ENCODE measurements at places on chromosomes 1 and 21.
A peak's percentile ranks its signal among the peaks of the same experiment; 100 is the strongest.

DNA sequence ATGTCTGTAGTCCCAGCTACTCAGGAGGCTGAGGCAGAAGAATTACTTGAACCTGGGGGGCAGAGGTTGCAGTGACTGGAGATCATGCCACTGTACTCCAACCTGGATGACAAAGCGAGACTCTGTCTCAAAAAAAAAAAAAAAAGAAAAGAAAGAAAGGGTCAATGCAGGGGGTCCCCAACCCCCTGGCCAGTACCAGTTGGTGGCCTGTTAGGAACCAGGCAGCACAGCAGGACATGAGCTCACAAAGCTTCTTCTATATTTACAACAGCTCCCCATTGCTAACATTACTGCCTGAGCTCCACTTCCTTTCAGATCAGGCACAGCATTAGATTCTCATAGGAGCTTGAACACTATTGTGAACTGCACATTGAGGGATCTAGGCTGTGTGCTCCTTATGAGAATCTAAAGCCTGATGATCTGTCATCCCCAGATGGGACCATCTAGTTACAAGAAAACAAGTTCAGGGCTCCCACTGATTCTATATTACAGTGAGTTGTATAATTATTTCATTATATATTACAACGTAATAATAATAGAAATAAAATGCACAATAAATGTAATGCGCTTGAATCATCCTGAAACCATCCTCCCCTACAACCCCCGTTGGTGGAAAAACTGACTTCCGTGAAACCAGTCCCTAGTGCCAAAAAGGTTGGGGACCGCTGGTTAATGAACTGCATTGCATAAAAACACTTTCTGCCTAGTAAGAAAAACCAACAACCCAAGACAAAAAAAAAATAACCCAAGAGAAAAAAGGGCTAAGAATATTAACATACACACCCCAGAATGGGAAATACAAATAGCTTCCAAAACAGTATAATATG, 2.8 kb downstream of the ZBTB8OS start:
- DNase-seq, result no peak

DNA sequence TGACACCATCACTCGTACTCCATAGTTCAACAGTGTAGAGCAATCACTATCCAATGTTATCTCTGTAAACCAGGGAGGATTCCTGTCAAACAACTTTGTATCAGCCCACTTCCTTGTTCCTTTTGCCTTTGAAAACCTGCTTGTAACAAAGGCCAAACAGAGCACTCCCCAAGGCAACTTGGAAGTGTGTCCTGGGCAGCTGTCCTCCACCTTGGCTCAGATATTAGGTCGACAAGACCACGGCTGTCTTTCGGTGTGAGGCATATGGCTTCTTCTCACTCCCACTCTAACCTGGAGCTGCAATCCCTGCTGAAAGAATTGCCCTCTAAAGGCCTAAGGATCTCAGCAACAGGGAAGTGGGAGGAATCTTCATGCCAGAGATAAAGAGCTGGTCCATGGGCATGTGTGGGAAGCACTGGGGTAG, 66.7 kb downstream of the ITPKB start:
- no peak for DNase-seq

- peak; percentile 62 for DNase-seq
Measured at GRCh38 chr1:162406811-162407210, 5.1 kb downstream of the SH2D1B start.

DNA sequence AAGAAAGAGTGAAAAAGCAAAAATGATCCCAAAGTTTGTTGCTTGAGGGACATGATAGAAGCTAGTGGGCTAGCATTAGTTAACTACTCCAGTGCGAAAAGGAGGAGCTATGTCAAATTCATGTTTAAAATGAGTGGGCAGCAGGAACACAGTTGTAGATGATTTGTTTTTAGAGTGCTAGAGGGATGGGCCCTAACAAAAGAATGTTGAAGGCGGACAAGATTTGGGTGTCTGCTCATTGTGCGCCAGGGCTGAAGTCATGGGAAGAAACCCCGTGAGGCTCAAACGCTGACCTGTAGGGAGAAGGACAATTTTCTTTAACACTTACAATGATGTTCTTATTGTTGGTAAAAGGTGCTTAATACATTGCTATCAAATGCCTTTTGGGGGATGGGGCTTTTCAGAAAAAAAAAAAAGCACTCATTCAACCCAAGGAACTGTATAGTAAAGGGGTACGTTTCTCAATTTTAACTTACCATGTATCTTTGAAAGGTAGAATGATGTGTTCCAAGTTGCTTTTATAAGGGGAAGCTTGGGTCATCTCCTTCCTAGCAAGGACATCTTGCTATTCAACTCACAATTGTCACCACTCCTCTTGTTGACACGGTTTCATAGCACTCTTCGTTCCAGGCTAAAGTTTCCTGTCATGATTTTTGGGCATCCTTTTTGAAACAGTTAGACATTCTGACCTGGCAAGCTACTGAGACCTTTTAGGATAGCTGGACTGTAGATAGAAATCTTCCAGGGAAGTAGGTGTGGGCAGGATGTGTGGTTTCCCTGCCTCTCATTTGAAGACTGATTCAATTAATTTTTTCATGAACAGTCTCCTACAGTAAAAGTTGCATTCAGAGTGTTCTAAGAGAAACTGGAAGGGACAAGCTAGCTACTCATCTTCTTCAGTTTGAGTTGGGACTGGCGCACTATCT, 53.0 kb upstream of the CNN3 start:
- DNase-seq, result no peak

GRCh38 chr1:13543451-13544220, 29.8 kb upstream of the LRRC38 start:
- peak; percentile 4 for DNase-seq

Measured in iris pigment epithelial cell (primary cell).